T-helper 2 cell treated with Interferon-gamma antibody and Interleukin-4, amounts not matched to agents 100 ng/mL and 5 ng/mL, for 36 hours (primary cell): ENCODE measurements at places on chromosomes 4 and X. TPM values are rescaled to one million over a fixed set of nuclear protein-coding genes. Genes with fewer than 3 reads are reported as not detected.

NKX6-1 gene
- total RNA-seq: not detected in 2 replicates

PRRG1 gene
- total RNA-seq: not detected in 2 replicates

MRFAP1L1 gene
- total RNA-seq: 70.2 TPM in 2 replicates

TMLHE gene
- 9.5 and 10.3 TPM in 2 replicates for total RNA-seq

H2BW2 gene
- not detected in 2 replicates for total RNA-seq

CSN3 gene
- total RNA-seq: not detected in 2 replicates

AR gene
- 0.48 and 0.61 TPM in 2 replicates for total RNA-seq

GLRB gene
- total RNA-seq: not detected in 2 replicates

HMGN5 gene
- total RNA-seq: 1.6 and 2.3 TPM in 2 replicates

MAGEC1 gene
- not detected in 2 replicates for total RNA-seq

FAM9B gene
- 0.11 TPM in 1 of 2 replicates, not detected in the other for total RNA-seq

WAS gene
- total RNA-seq: 155 and 160 TPM in 2 replicates

MBNL3 gene
- 25.9 and 30.4 TPM in 2 replicates for total RNA-seq

ELMOD2 gene
- total RNA-seq: 13.3 and 15.9 TPM in 2 replicates

SPANXC gene
- total RNA-seq: not detected in 2 replicates

DDX60 gene
- 38.7 and 45.0 TPM in 2 replicates for total RNA-seq

ABHD18 gene
- 25.4 and 26.4 TPM in 2 replicates for total RNA-seq

MECP2 gene
- 56.7 and 61.9 TPM in 2 replicates for total RNA-seq

CTAG2 gene
- total RNA-seq: not detected in 2 replicates

ZNF141 gene
- 26.4 and 31.5 TPM in 2 replicates for total RNA-seq
